Stromal cell of bone marrow (primary cell): ENCODE measurements at places on chromosomes 13 and 19.
A peak's percentile ranks its signal among the peaks of the same experiment; 100 is the strongest.

- no peak for DNase-seq
Observed at GRCh38 chr19:2770055-2771013, 12.7 kb downstream of the SGTA start.

DNA sequence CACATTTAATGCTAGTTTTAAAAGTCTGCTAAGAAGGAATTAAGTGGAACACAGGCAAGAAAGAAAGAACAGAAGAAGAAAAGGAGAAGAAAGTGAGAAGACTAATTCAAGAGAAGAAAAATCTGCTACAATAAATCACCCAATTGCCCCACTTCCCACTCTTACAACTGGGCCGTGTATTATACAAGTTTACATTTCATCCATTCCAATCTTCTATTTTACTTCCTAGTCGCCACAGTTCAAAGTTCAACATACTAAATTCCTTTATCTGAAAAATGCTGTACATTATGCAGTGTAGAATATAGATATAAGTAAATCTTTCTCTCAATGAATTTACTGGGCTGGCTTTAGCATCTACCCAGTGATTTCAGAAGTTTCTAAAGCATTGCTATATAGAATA lies 328.2 kb downstream of the DIAPH3 start:
- DNase-seq = no peak

- no peak for DNase-seq
Observed at GRCh38 chr13:32147976-32148375, 116.4 kb downstream of the FRY start.

DNA sequence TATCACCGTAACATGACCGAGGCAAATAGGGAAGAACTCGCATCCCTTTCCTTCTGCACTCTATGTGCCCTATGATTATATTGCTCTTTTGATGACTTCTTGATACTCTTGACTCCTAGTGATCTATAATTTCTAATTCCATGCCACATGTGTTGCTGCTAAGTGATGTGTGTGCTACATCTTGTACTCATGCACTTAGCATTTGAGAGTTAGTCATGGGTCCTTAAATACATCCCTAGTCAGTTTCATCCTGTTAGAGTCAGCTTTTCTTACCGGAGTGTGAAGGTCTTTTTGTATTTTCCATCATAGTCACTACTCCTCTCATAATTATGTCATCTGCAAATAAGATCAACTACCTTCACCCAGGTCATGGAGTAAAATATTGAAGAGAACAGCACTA lies 30.2 kb downstream of the RXFP2 start:
- no peak for DNase-seq

GRCh38 chr13:53141336-53141735 lies 112.7 kb downstream of the OLFM4 start:
- no peak for DNase-seq

- DNase-seq = no peak
Observed at GRCh38 chr13:24680258-24680920, at the start of gene ATP12A. Gene ATP12A, plus strand, starts transcription at chr13:24680408. Its CDS starts 336 bp downstream, at chr13:24680744.

DNA sequence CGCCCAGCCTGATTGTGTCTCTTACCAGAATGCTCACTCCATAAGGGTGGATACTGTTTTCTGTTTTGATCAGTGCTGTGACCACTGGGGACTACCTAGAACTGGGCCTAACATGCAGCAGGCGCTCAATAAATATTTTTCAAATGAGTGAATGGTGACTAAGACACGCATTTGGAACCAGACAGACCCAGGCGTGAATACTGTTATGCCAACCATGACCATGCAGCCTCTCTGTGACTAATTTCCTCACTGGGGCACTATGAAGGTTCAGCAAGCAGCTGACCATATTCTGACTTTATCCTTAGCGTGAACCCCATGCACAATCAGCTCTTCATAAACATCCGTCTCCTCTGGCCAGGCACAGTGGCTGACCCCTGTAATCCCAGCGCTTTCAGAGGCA lies 13.0 kb upstream of the SPC24 start:
- DNase-seq = peak; percentile 96

DNA sequence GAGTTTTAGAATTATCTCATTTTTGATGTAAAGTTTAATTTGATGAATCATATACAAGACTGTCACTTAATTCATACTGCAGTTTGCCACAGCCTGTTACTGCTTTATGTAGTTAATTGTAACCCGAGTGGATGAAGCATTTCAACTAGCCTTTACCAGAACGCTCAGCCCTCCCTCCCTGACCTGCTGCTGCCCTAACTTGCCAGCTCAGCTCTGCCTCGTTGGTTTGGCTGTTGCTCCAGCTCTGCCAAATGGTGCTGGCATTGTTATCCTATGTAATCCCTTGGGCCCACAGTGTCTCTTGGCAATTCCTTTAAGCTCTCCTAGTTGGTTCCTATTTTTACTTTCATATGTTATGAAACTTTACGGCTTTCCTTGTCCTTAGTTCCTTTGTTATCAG lies 113.3 kb downstream of the LMO7 start:
- peak; percentile 77 for DNase-seq

DNA sequence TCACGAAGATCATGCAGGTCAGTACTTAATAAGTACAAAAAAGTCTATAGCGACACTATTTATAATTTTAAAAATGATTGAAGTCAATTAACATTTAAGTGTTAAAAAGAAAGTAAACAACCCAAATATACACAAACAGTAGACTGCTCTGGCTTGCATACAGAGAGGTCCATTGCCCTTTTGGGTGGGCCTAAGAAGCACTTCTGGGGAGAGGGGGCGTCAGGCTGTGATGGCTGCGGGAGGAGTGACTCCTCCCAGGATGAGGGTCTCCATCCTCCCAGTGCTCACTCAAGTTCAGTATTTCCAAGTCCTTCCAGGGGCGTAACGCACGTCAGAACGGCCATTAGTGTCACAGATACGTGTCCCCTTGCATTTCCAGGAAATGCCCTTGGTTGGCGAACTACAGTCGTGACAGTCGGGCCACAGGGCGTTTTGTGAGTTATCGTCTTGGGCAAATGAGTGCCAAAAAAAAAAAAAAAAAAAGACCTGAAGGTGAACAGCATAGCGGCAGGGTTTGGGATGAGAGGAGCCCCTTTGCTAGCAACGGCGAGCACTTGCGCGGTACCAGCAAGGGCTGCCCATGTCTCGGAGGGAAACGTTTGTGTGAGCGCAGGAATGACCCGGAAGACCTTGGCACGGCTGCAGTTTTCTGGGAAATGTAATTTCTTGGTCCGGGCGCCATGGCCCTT lies at the start of gene SCGB2B2:
Gene SCGB2B2, minus strand, starts transcription at position 463 of the 689 bp plus-strand sequence. CDS start 82,596 bp downstream, outside the sequence.
- no peak for DNase-seq

DNA sequence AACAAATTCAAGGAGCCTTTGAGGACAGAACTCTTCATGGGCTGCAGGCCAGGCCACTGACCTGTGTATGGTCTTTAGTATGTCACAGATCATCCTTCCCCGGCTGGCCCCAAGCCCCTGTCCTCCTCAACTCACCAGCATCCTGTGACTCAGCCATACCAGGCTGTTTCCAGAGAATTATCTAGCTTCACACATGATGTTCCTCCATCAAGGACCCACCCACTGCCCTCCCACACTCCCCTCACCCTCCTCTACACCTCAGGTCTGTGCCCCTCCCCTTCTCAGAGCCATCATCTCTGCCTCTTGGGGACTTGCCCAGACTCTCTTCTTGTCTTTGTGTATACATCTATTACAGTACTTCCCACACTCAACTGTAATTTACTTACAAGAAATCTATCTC lies 14.7 kb downstream of the DCT start:
- no peak for DNase-seq

GRCh38 chr19:50912727-50913716 lies 1.8 kb upstream of the KLK4 start:
- no peak for DNase-seq

DNA sequence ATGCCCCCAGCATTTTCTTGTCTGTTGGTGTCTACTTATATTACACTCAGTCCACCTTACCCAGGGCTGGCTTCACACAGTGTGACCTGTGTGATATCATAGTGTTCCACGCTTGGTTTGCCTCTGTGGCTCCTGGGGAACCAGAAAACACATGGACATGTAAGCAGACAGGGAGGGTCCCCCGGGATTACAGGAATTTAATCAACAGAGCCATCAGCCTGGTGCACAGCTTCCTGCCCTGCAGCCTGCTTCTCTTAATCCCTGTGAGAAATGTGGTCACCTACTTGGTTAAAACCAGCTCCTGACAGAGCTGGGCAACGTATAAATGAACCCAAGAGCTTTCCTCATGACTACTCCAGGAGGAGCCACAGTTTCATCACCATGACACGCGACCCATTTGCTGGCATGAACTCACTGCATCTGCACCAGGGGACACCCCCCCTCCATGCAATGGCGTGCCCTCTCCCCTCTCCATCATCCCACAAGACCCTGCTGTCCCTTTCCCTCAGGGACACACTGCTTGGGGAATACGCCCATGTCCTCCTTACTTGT lies 152.1 kb downstream of the UQCRFS1 start:
- no peak for DNase-seq

GRCh38 chr13:51477653-51478324 lies 25.0 kb upstream of the INTS6 start:
- DNase-seq = no peak

- no peak for DNase-seq
Observed at GRCh38 chr13:109483284-109483683, 303.1 kb downstream of the IRS2 start.

DNA sequence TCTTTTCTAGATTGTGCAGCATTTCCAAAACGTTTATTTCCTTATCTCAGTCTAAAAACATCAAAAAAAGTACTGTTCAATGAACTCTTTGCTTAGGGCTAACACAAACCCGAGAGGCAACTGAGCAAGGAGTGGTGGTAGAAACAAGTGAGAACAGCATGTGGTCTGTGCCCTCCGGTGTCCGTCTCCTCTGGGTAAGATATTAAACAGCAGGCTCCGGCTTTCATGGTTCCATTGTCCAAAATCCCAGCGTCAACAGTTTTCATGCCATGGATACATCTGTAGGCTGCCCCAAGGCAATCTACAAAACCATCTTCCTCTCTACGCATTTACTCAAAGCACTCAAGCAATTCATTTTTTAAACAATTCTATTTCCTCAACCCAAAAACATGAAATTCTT lies 22.8 kb downstream of the DCLK1 start:
- no peak for DNase-seq

GRCh38 chr13:77381059-77381458 lies 54.2 kb upstream of the MYCBP2 start:
- no peak for DNase-seq

- DNase-seq = no peak
Observed at GRCh38 chr19:19105365-19106055, 32.8 kb downstream of the TMEM161A start.

GRCh38 chr13:102892503-102892902 lies 46.7 kb downstream of the ERCC5 start:
- DNase-seq = no peak

- no peak for DNase-seq
Observed at GRCh38 chr19:56108447-56109195, 12.5 kb downstream of the ZNF787 start.

DNA sequence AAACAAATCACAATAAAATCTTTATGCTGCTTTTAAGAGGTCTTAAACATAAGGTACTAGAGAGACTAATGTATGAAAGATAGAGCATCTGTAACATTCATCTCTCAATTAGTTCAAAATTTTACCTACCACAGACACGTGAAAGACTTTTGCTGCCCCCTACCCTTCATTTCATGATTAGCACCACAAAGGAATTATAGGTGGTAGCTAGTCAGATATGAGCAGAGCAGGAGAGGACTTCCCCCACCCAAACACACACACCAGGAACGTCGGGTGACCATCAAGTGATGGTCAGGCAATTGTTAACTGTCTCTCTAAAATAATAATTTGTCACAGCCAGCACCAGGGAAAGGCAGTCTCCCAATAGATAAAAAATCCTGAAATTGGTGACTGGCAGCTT lies 1531.7 kb upstream of the SPRY2 start:
- DNase-seq = no peak

GRCh38 chr13:32033744-32034143 lies 2.2 kb downstream of the FRY start:
- no peak for DNase-seq

DNA sequence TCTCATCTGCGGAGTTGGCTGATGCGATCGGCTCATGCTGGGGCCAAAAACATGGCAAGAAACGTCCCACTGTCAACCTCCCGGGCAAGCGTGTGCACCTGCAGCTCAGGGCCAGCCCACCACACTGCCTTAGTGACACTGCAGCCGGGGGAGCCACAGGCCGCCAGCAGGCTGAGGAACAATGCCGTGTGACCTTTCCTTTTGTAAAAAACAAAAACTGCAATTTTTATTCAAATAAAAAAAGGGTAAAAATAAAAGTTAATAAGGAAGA lies 18.8 kb upstream of the TMEM255B start:
- no peak for DNase-seq

- no peak for DNase-seq
Observed at GRCh38 chr19:18765224-18765623, 25.9 kb downstream of the COMP start.

- DNase-seq = no peak
Observed at GRCh38 chr13:98576200-98576945, 534 bp downstream of the STK24 start.

- DNase-seq = peak; percentile 18
Observed at GRCh38 chr19:40143612-40144011, 47.6 kb upstream of the MAP3K10 start.

- no peak for DNase-seq
Observed at GRCh38 chr19:28727480-28728159, 485.3 kb downstream of the UQCRFS1 start.
